NCI-H1930 (cell line): ENCODE measurements at places on chromosomes 7 and 10.

DNA sequence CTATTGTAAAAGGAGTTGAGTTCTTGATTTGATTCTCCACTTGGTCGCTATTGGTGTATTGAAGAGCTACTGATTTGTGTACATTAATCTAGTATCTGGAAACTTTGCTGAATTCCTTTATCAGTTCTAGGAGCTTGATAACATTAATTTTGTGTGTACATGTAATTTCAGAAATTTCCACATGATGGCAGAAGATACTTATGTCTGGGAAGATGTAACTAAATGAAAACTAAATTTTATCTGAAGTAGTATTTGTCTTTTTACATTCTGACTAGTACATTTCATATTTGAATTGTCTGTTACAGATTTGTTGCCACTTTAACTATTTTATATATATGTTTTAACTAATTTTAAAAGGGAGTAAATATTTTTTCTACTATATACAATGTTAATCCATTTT, 27.6 kb downstream of the SDHAF3 start:
- DNase-seq, result no peak

DNA sequence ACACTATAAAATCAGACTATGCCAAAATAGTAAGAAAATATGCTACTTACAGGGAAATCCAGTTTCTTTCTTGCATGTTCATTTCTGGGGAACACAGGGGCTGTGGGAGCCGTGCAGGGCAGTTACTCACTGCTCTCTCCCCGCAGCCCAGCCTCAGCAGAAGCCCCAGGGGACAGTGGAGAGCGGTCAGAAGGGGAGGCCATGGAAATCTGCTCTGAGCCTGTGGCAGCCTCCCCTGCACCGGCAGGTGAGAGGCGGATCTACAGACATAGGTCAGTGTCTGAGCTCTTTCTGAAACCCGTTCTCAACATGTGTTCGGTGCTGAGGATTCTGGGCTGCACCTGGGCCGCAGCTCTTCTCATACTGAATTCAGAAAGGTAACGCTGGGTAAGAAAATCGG, 2.9 kb downstream of the ZNF511 start:
- DNase-seq, result no peak

GRCh38 chr7:1538544-1539180, 8.2 kb downstream of the MAFK start:
- DNase-seq, result no peak

DNA sequence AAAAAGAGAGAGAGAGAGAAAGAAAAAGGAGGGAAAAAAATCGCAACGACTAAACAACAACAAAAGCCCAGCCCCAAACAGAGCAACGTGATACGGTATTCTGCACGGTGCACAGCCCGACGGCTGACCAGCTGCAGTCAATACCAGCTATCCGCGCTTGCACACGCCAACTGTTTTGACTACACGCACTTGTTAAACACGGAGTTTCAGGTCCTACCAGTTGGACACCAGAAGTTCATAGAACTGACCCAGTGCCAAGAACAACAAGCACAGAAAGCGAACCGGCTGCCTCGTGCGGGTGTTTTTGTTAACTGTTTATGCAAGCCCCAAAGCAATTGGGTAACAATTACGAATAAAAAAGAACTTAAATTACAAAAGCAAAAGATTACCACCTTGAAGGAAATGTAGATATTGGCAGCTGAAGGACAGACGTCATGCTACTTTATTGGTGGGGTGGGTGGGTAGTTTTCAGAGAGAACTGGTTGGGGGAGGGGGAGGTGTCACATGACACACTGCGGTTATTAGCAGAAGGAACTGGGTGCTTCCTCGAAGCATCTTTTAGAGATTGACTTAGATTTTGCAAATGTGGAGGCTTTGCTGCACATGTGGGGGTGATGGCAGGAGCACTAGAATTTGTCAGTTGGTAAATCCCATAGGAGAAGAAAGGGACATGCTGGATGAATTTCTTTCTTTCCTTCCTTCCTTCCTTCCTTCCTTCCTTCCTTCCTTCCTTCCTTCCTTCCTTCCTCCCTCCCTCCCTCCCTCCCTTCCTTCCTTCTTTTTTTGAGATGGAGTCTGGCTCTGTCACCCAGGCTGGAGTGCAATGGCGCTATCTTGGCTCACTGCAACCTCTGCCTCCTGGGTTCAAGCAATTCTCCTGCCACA, 110.6 kb upstream of the EFCAB10 start:
- DNase-seq, result no peak
